IMR-90 (cell line): ENCODE measurements at places on chromosomes 2 and 18. TPM values are rescaled to one million over a fixed set of nuclear protein-coding genes. Genes with fewer than 3 reads are reported as not detected.

Gene AQP12B
- not detected in 2 replicates for polyA plus RNA-seq

DNA sequence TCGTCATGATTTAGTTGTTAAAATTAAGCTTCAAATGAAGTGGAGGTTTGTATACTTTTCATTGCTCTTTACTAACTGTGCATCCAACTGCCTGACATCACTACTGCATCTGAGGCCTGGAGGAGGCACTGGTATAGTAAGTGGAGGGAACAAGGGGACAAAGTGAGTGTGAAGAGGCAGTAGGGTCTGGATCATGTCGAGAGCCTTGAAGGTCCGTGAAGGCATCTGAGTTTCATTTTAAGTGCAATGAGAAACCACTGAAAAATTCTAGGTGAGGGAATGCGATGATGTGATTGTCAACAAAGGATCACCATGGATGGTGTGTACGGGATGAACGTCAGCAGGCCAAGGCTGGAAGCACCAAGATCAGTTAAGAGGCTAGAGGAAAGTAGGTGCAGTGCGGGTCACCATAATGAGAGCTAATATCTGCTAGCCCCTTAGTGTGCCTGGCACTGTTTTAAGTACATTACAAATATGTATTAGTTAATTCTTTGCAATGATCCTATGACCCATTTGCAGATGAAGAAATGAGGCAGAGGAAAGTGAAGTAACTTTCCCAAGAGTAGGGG is 96.1 kb downstream of the CABYR start:
- no peak for DNase-seq

GRCh38 chr2:160006475-160006874 is 55.9 kb downstream of the PLA2R1 start:
- no peak for DNase-seq

GRCh38 chr2:55771612-55772011 is 78.0 kb upstream of the PNPT1 start:
- peak; percentile 67 for DNase-seq

Gene GAREM2
- polyA plus RNA-seq: 1.7 and 1.8 TPM in 2 replicates

DNA sequence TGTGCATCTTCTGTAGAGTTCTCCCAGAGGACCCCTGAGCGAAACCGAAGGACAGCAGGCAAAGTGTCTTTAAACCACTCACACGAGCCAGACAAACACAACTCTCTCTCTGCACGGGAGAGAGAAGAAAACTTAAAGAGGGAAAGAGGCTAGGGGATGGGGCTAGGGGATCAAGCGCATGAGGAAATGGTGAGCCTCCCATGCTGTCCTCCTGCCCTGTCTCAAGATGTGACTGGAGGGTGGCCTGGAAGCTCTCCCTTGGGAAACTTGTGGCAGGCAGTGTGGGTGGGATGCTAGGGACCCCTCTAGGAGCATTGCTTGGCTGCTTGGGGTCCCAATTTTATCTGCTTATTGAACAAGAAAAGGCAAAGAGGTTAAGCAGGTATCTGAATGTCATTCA is 44.5 kb downstream of the CYP26B1 start:
- no peak for DNase-seq

Gene LYPD6
- 0.49 and 0.87 TPM in 2 replicates for polyA plus RNA-seq
